ENCODE measurements at places on chromosomes 13 and 19.

- DNase-seq, result peak; percentile 83
These were observed 30.8 kb downstream of the TMED1 start for GRCh38 chr19:10805065-10805757.

GRCh38 chr19:36972571-36972970 is 56.4 kb downstream of the ZNF568 start:
- DNase-seq, result no peak

DNA sequence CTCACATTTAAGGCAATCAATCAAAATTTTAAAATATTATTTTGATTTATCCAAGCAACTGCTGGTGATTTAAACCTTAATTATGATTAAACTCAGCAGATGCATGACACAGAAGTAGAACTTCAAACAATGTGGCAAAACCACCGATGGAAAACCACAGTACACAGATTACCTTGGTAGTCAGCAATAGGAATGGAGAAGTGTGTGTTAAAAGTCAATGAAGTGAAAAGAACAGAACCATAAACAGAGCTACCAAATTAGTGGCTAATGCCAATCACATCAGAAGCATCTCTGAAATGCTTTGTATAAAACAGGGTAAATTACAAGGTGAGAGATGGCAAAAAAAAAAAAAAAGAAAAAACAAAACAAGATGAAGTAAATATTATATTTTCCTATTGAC is 31.2 kb downstream of the KATNAL1 start:
- no peak for DNase-seq

- DNase-seq, result no peak
These were observed 10.2 kb downstream of the OR2Z1 start for GRCh38 chr19:8731428-8732169.

DNA sequence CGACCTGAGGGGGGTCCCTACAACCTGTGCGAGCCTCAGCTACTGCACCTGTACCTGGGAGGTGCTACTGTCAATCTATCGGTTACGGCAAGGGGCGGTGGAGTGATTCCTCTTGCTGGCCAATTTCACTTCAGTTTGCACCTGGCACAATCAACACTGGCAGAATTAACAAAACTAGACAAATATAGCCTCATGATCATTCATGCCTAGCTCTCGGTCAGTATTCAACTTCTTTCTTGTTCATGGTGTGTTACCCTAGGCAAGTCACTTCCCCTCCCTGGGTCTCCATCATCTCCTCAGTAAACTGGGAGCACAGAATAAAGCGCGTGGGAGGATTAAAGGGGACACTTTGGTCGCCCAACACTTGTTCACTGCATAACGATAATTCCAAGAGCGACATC is 618 bp downstream of the HAUS8 start:
- no peak for DNase-seq

- peak; percentile 62 for DNase-seq
These were observed 118.5 kb downstream of the ABCC4 start for GRCh38 chr13:95182570-95183265.

- DNase-seq, result no peak
These were observed 89.4 kb downstream of the SLC25A15 start for GRCh38 chr13:40878823-40879222.

GRCh38 chr13:60273971-60274527 is 110.3 kb upstream of the DIAPH3 start:
- DNase-seq, result no peak

DNA sequence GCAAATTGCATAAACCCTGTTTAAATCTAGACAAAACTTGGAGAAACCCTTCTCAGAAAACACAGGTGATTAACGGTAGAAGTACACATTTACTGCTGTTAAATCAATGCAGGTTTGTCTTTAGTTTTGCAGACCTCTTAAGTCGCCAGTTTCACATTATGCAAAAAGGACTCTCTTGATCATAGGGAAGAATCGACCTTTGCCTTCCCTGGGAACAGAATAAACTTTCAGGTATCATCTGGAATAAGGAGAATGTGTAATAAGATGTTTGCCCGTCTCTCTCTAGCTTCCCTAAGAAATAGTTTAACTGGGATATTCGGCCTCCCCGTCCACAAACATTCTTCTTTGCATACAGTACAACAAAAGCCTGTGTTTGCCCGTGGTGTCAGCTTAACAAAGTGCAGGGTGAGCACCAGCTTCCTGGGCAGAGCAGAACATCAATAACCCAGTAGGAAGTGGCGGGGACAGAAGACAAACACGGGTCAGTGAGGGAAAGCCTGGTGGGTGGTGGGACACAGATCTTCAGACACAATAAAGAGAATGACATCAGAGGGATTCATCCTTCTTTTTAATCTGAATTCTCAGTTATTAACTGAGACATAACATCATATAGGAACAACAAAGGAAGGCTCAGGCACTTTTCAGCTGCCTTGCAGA is 1077.7 kb upstream of the SLC10A2 start:
- DNase-seq, result no peak

Measured in inflammatory macrophage treated with lipopolysaccharide for 4 hours (primary cell).